ENCODE measurements at places on chromosomes 5 and 9.

- no peak for DNase-seq
Measured at GRCh38 chr5:35205606-35206005, 24.7 kb downstream of the PRLR start.

GRCh38 chr5:112576298-112576925, 157.3 kb upstream of the EPB41L4A start:
- DNase-seq = no peak

DNA sequence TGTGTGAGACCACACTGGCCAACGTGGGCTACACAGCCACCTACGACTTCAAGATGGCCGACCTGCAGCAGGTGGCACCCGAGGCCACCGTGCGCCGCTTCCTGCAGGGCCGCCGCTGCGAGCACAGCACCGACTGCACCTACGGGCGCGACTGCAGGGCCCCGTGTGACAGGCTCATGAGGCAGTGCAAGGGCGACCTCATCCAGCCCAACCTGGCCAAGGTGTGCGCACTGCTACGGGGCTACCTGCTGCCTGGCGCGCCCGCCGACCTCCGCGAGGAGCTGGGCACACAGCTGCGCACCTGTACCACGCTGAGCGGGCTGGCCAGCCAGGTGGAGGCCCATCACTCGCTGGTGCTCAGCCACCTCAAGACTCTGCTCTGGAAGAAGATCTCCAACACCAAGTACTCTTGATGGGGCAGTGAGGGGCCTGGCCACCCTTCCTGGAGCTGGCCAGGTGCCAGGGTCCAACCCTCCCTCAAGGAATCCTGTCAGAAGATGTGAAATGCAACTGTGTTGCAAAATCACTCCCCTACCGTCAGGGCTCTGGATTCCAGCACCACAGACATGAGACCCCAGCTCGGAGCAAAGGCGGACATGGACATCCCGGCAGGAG, 11.1 kb downstream of the DIPK1B start:
- DNase-seq = no peak

- DNase-seq = no peak
Measured at GRCh38 chr5:114118511-114118910, 243.4 kb upstream of the KCNN2 start.

DNA sequence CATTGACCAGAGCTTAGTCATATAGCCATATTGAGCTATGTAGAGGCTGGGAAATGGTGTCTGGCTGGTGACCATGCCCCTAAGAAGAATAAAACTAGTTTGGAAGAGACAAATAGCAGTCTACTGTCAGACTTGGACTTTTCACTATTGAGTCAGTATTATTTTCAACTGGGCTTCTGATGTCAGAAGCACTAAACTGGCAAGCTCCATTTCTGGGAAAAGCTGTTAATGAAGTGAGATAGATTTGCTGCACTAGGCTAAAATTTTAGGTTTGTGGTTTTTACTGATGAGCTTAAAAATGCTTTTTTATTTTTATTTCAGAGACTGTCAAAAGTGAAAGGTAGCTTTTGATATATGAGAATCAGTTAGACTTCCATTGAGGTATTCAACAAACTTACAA, 220.2 kb downstream of the RAB3C start:
- DNase-seq = no peak
